ENCODE measurements at places on chromosomes 6 and 20.

DNA sequence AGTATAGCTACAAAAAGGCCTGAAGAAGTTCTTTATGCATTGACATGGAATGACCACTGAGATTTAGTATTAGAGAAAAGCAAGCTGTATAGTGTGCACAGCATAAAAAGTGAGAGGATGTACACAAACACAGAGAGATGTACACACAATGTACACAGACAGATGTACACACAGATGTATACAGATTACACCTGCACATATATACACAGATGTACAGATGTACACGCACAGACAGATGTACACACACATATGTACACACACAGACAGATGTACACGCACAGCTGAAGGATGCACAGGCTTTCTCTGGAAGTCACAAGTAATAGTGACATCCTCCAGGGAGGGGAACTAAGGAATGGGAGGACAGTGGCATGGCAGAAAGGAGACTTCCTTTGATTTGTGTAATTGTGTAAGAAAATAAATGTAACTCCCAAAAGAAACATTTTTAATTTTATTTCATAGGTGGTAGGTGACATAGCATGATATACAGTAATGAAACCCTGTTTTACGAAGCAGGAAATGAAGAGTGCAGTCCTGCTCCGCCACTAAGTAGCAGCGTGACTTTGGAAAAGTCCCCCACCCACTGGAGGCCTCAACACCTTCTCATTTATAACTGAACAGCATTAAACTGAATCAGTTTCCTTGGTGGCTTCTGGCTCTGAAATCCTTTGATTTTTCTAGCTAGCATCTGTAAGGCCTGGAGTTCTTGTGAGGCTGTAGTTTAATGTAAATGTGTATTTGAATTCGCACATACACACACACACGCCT, 14.1 kb downstream of the NFATC2 start:
- no peak for DNase-seq

GRCh38 chr6:142846459-142846831, 98.5 kb downstream of the HIVEP2 start:
- DNase-seq = peak; percentile 44

GRCh38 chr6:159640322-159640721, 52.7 kb downstream of the SOD2 start:
- no peak for DNase-seq

DNA sequence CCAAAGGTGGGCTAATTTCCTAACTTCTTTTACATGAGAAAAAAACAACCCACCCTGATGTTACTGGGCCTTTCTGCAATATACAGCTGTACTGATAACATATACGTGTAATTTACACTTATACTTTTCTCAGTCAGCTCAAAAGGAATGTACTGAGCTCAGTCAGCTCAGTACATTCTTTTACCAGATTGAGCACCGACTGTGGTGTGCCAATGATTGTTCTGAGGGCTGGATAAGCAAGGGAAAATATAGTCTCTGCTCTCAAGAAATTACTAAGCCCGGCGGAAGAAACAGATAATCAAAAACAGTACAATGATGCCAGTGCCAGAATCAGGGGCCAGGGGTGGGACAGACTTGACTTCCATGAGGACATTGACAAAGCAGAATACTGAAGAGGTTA, 10.0 kb upstream of the BLOC1S5 start:
- no peak for DNase-seq

DNA sequence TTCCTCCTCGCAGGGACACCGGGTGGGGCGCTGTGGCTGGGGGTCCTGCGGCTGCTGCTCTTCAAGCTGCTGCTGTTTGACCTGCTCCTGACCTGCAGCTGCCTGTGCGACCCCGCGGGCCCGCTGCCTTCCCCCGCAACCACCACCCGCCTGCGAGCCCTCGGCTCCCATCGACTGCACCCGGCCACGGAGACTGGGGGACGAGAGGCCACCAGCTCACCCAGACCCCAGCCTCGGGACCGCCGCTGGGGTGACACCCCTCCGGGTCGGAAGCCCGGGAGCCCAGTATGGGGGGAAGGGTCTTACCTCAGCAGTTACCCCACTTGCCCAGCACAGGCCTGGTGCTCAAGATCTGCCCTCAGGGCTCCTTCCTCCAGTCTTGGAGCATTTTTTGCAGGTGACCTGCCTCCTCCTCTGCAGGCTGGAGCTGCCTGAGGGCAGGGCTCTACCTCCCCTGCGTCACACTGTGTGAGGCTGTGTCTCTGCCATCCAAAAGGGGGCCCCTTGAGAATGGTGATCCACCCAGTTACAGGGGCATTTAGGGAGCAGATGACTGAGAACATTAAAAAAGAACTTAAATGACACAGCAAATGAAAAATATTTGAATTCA, 3.9 kb upstream of the CNPY3 start:
- DNase-seq = no peak

DNA sequence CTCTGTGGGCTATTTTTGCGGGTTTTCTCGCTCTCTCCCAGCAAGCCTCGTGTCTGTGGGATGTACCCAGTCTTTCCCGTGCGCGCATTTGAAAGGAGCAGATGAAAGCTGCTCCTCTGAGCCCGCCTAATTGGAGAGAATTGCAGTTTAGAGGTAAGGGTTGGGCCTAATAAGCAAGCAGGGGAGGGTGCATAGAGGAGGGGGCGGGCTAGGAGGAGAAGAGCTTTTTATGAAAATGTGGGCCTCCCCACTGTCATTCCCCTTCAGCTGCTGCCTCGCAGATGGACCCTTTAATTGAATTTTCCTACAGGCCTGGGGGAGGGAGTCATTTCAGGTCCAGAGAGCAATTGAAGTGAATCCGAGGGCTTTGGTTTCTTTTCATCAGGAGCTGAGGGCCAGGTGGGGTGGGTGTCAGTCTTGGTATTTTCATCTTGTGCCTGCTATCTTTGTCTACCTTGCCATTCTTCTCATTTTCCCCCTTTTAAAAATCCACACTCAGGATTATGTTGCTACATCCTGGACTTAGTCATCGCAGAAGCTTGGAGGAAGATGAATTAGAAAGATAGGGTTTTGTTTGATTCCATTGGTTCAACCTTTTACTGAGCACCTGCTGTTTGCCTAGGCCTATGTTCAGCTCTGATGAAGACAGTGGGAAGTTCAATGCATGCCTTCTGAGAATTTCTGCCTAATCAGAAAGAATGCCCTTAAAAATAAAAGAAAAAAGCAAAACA, 423.4 kb downstream of the CD83 start:
- no peak for DNase-seq

DNA sequence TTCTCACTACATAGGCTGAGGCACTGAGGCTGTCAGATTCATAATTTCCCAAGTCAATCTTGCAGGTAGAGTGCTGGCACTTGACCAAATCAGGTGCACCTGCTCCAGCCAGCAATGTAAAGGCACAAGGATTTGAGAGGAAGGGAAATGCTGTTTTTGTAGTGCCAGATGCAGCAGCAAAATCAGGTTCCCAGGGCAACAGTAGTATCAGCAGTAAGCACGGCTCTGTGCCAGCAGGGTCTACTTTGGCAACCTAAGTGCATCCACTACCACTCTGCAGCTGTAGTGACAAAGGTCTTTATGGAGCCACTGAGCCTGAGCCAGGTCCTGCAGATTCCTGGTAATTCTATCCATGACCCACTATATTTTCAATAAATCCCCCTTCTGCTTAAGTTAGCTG, 329.5 kb downstream of the TPBG start:
- DNase-seq = no peak

GRCh38 chr20:61757-62156, 25.7 kb upstream of the DEFB125 start:
- DNase-seq = no peak

DNA sequence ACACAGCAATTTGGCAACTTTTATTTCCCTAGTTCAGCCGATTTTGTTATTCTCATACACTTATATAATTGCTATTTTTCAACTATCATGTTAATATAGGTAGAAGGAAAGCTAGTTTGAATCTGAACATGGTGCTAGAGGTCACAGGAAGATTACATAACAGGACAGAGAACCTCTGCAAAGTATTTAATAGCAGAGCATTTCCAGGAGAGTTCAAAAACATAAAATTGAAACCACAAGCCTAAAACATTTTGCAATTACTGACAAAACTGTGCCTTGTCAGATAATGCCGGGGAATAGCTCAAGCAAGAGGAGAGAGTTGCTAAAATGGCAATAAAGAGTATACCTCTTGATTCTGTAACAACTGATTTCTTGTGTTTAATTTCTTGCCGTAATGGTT, 70.8 kb downstream of the TFAP2B start:
- no peak for DNase-seq

GRCh38 chr20:44790638-44791393, 19.5 kb downstream of the RIMS4 start:
- DNase-seq = no peak

DNA sequence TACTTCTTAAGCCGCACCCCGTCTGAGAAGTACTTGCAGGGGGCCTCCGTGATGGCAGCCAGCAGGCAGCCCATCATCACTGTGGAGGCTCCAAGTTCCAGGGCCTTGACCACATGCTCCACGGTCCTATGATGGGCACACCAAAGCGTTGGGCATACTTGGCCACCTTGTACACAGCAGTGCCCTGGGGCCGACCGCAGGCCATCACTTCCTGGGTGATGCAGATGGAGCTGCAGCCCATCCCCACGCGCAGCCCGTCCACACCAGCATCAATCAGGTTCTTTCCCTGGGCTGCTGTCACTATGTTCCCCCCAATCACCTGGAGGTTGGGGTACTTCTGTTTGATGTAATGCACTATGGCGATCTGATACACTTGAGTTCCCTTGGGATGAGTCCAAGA, 19.8 kb upstream of the RNF144B start:
- no peak for DNase-seq

DNA sequence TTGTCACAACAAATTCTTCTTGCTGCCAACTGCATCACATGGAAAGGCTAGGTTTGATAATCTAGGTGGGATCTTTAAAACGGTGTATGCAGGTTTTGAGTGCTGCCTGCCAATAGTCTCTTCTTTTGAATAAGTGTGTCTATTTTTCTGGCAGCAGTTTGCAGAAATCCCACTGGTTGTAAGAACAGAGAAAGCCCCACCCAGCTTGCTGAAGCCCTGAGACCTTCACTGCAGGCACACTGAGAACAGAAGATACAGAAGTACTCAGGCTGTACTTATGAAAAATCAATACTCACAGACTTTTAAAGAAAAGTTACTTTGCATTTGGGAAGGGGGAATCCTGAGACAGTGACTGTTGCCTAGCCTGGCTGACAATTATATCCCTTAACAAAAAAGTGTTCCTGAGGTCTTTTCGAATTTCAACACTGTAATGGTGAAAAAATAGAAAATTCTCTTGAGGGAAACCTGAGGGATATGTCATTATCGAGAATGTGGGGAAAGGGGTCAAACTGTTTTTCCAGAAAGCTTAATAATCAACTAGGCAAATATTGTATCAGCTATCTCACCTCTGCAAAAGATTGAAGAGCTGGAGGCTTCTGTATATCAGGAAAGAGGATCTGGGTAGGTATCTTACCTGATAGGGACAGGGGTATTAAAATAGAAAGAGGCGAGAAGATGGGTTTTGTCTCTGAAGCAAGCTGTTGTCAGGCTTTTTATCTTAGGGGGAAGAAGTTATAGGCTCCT, 199.9 kb downstream of the LRFN2 start:
- DNase-seq = no peak

GRCh38 chr6:79646561-79646960, 15.4 kb downstream of the SH3BGRL2 start:
- DNase-seq = no peak

DNA sequence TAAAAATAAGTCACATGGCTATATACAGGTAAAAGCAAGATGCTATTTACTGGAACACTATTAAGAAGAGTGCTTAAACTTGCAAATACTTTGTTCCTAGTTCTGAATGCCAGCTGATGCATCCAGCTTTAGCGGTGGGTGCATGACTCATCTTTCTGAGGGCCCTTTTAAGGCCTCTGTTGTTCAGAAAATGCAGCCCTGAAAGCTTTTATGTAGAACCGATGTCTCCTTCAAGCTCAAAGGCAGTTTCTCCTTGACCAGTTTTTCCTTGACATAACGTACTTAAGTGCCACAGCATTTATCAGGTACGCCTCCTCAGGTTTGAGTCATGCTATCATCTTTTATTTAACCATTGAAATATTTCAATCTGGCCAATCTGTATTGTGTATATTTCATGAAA, 82.8 kb downstream of the MLIP start:
- DNase-seq = peak; percentile 18

DNA sequence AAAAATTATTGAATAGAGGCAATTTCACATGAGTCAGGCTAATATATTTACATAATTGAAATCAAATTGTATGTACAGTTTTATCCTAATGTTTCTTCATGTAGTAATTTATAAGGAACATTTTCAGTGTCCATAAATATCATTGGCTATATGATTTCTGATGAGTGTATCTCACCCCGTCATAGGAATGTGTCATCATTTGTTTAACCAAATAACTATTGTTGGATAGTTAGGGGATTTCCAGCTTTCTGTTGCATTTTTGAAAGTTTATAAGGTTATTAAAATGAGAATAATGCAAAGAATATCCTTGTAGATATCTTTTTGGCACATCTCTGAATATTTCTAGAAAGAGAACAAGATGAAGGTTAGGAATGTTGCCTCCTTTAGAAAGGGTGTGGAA, 39.0 kb downstream of the SYTL3 start:
- DNase-seq = no peak

- no peak for DNase-seq
These were observed at the start of gene TP53TG5 for GRCh38 chr20:45378191-45378590. TSS of gene TP53TG5 (minus strand) at chr20:45378325. CDS start at chr20:45378236, 89 bp downstream.

DNA sequence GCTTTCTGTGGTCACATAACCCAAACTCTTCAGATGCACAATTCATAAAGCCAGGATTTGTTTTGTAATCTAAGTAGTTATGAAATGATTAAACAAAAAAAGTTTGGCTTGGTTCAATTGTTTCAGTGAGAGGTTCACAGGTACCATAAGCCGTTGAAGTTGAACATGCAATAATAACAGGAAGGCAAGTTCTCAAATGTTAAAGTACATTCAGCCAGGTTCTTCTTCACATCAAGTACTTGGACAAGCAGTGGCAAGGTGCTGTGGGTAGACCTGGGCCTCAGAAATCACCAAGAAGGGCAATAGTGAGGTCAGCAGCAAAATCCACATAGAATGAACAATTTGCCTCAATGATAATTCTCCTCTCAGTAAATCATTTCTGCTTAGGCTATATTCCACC, 175.5 kb downstream of the EPM2A start:
- no peak for DNase-seq

GRCh38 chr6:69735027-69735426, 61.8 kb downstream of the LMBRD1 start:
- no peak for DNase-seq

- no peak for DNase-seq
These were observed 22.2 kb downstream of the PPP1R3G start for GRCh38 chr6:5107341-5107740.

- DNase-seq = peak; percentile 20
These were observed 50.9 kb downstream of the SNRNP48 start for GRCh38 chr6:7640607-7641577.

- no peak for DNase-seq
These were observed 68.8 kb downstream of the RFX6 start for GRCh38 chr6:116945809-116946208.

All from AG09309 (cell line).